ENCODE measurements at places on chromosomes 12 and 14.

DNA sequence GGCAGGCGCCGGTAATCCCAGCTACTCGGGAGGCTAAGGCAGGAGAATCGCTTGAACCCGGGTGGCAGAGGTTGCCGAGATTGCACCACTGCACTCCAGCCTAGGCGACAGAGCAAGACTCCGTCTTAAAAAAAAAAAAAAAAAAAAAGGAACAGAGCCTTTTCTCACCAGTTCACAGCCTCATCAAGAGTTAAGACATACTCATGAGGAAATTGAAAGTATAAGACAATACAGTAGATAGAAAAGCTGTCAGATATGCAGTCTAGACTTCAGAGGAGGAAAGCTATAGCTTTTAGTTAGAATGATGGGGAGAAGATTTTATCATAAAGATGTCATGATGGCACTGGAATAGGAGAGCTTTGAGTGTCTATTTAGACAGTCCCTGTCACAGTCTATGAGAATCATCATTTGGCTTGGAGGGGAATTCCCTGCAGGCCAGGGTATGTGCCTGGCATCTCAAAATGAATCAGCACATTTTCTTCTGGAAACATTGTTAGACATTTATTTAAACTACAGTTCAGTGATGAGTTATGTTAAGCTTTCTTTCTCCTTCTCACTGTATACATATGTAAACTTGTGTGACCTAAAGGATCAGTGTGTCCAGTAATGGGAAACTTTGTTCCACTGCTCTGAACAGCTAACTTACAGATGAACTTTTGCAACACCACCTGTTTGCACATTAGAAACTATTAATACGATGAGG lies 2.9 kb upstream of the RAB35 start:
- no peaks in the 10 kb centered on the region for H3K27me3 ChIP-seq
- H3K27ac ChIP-seq, result peak overlapping the region; percentile 60

DNA sequence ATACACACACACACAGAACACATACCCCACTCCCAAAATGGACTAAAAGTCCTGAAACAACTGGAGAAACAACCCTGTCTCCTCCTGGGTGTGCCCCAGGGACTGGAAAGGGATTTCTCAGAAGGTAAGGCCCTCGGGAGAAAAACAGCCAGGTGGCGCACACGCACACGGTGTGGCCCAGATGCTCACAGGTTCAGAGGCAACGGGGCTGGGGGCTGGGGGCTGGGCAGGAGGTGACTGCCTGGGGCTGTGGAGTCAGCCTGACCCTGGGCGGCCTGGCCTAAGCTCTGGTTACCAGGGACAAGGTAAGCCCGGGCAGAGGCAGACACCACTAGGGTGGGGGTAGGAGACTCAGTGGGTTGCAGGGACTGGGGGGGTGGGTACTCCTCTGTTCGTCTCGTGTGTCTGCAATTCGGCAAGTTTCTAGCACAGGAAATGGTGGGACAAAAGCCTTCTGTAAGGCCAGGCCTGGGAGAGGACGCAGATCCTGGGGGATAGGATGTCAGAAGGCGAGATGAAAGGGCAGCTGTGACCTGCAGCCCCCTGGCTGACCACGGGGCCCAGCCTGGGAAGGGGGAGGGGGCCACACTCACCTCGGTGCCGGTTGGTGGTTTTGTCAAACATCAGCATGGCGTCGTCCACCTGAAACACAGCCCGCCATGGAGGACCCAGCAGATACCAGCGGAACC lies 10.4 kb downstream of the MSI1 start:
- H3K27me3 ChIP-seq, result peaks cover 46% of the 10 kb centered on the region
- H3K36me3 ChIP-seq, result no peaks in the 10 kb centered on the region
- H3K27ac ChIP-seq, result no peak overlapping the region
- DNase-seq, result no peak

GRCh38 chr14:89912667-89913211 lies 41.8 kb downstream of the EFCAB11 start:
- H3K27ac ChIP-seq, result no peak overlapping the region
- peaks cover 4% of the 10 kb centered on the region for H3K4me1 ChIP-seq
- H3K27me3 ChIP-seq, result peaks cover 4% of the 10 kb centered on the region
- no peaks in the 10 kb centered on the region for H3K36me3 ChIP-seq

DNA sequence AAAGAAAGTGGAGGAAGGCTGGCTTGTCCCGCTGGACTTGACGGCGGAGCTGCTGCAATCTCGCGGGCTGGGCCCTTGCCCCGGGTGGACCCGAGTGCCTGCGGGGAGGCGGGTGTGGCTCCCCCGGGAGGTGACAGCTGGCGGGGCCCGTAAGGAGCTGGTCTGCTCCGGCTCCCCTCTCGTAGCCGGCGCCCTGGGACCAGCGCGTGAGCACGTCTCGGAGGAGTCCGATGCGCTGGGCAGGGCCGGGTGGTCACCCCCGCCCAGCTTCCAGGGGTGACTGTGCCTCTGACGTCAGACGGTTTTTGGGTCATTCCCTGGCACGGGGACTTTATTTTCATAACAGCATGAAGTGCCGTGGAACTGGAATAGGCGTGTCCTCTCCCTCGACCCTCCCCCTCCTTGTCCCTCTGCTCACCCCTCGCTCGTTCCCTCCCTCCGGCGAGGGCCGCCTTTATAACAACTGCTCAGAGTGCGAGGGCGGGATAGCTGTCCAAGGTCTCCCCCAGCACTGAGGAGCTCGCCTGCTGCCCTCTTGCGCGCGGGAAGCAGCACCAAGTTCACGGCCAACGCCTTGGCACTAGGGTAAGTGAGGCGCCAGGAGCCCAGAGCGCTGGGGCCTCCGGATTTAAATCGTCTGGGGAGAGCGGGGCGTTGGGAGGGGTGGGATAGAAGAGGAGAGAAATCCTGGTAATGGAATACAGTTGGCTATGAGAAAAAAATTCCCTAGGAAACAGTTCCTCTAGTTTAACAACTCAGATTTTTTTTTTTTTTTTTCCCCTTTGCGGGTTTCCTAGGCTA lies at the start of gene GPRC5A:
GPRC5A (plus strand) TSS at position 483 of the 801 bp plus-strand sequence. CDS start 16,688 bp downstream, outside the sequence.
- H3K27ac ChIP-seq, result peak within 1 kb of the TSS; percentile 84
- H3K36me3 ChIP-seq, result no peaks in the 10 kb centered on the region
- H3K27me3 ChIP-seq, result peaks cover 22% of the 10 kb centered on the region
- H3K4me3 ChIP-seq, result peak within 1 kb of the TSS; percentile 87
- peaks cover 5% of the 10 kb centered on the region for H3K4me1 ChIP-seq

- H3K4me1 ChIP-seq, result no peaks in the 10 kb centered on the region
- H3K27me3 ChIP-seq, result no peaks in the 10 kb centered on the region
- no peak overlapping the region for H3K27ac ChIP-seq
- H3K4me3 ChIP-seq, result no peak overlapping the region
These were observed 23.8 kb downstream of the PAPLN start for GRCh38 chr14:73261075-73261474.

GRCh38 chr14:68685419-68686204 lies 107.3 kb downstream of the ZFP36L1 start:
- no peaks in the 10 kb centered on the region for H3K36me3 ChIP-seq
- peaks cover 82% of the 10 kb centered on the region for H3K4me1 ChIP-seq
- peak; percentile 84 for DNase-seq
- H3K4me3 ChIP-seq, result peak overlapping the region; percentile 77
- no peaks in the 10 kb centered on the region for H3K27me3 ChIP-seq
- H3K27ac ChIP-seq, result peak overlapping the region; percentile 98

- H3K4me1 ChIP-seq, result no peaks in the 10 kb centered on the region
- DNase-seq, result no peak
- H3K27me3 ChIP-seq, result peaks cover 18% of the 10 kb centered on the region
- H3K36me3 ChIP-seq, result no peaks in the 10 kb centered on the region
These were observed 7.1 kb downstream of the ABCC9 start for GRCh38 chr12:21934173-21934572.

GRCh38 chr12:65925626-65926025 lies 101.3 kb downstream of the HMGA2 start:
- no peak overlapping the region for H3K4me3 ChIP-seq
- peaks cover 1% of the 10 kb centered on the region for H3K4me1 ChIP-seq
- no peak overlapping the region for H3K27ac ChIP-seq
- peaks cover 4% of the 10 kb centered on the region for H3K27me3 ChIP-seq

- H3K36me3 ChIP-seq, result peaks cover 24% of the 10 kb centered on the region
- H3K27ac ChIP-seq, result no peak overlapping the region
- no peak for DNase-seq
- no peak overlapping the region for H3K4me3 ChIP-seq
- no peaks in the 10 kb centered on the region for H3K4me1 ChIP-seq
- no peaks in the 10 kb centered on the region for H3K27me3 ChIP-seq
These were observed 181.2 kb downstream of the PELI2 start for GRCh38 chr14:56299306-56299984.

- peaks cover 39% of the 10 kb centered on the region for H3K4me1 ChIP-seq
- H3K4me3 ChIP-seq, result no peak overlapping the region
- no peak overlapping the region for H3K27ac ChIP-seq
- H3K27me3 ChIP-seq, result no peaks in the 10 kb centered on the region
These were observed 23.1 kb downstream of the ABCB9 start for GRCh38 chr12:122943196-122943595.

DNA sequence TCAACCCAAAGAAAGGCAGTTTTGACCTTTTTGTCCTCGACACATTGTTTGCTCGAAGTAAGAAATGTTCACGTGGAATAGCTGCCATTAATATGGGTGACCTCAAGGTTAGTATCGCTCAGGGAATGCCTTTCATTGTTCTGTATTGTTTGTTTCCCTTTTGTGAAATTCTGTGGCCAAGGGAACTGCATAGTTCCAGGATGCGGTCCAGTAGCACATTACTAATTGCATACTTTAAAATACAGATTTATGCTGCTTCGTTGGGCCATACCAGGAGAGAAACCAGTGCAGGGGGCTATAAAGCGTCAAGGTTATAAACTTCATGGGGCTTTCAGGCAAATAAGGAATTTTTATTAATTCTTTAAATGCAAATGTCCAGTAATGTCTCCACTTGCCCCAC lies 73.3 kb upstream of the USP44 start:
- no peaks in the 10 kb centered on the region for H3K36me3 ChIP-seq
- H3K4me3 ChIP-seq, result no peak overlapping the region
- no peak overlapping the region for H3K27ac ChIP-seq
- no peak for DNase-seq
- H3K27me3 ChIP-seq, result peaks cover 4% of the 10 kb centered on the region
- H3K4me1 ChIP-seq, result no peaks in the 10 kb centered on the region

GRCh38 chr12:114967151-114967550 lies 283.2 kb upstream of the TBX3 start:
- no peaks in the 10 kb centered on the region for H3K27me3 ChIP-seq
- H3K27ac ChIP-seq, result no peak overlapping the region
- no peaks in the 10 kb centered on the region for H3K4me1 ChIP-seq
- DNase-seq, result no peak
- no peak overlapping the region for H3K4me3 ChIP-seq

- no peak overlapping the region for H3K4me3 ChIP-seq
- peaks cover 13% of the 10 kb centered on the region for H3K27me3 ChIP-seq
- no peak overlapping the region for H3K27ac ChIP-seq
- DNase-seq, result no peak
- no peaks in the 10 kb centered on the region for H3K4me1 ChIP-seq
- no peaks in the 10 kb centered on the region for H3K36me3 ChIP-seq
These were observed 62.6 kb downstream of the TSPAN9 start for GRCh38 chr12:3139760-3140159.

GRCh38 chr12:67459173-67459572 lies 189.4 kb upstream of the DYRK2 start:
- no peaks in the 10 kb centered on the region for H3K36me3 ChIP-seq
- H3K4me1 ChIP-seq, result no peaks in the 10 kb centered on the region
- no peak overlapping the region for H3K27ac ChIP-seq
- H3K4me3 ChIP-seq, result no peak overlapping the region
- no peak for DNase-seq
